D341Med (cell line): ENCODE measurements at places on chromosomes 1 and 21.
A peak's percentile ranks its signal among the peaks of the same experiment; 100 is the strongest.

DNA sequence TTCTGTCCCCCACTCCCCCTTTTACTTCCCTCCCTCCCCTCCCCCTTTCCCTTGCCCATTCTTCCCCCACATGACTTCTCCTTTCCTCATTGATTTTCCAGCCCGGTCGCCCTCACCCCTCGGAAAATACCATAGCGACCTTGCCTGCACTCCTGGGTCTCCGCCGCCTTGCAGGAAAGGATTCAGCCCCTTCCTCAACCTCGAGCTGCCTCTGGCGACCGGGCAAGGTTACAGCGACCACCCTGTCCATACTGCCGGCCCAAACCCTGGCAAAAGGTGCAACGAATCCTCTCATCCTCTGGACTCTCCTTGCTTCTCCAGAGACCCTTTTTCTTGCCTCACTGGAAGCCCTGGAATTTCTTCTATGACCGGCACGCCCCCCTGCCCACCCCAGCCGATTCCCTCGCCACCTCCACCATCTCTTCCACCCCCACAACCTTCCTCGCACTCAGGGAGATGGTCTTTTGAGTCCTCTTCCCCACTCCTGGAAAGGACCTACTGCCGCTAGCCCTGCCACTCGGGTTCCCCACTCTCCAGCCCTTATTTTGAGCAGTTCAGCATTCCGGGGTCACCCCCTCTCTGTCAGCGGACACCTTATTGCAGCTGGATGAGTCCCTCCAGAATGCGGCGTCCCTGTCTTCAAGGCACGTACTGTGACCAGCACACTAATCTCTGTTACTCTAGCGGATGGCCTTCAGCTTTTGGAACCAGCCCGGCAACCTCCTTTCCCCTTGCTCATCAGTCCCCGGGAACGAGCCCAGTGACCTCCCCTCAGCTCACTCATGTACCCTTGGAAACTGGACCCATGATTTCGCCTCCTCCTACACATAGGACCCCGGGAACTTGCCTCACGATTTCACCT lies 846 bp downstream of the NSUN4 start:
- no peak for DNase-seq

GRCh38 chr1:207962716-207963426 lies 51.9 kb upstream of the CD34 start:
- DNase-seq = peak; percentile 46

- DNase-seq = no peak
Measured at GRCh38 chr1:188719735-188720134, 1757.9 kb downstream of the BRINP3 start.

DNA sequence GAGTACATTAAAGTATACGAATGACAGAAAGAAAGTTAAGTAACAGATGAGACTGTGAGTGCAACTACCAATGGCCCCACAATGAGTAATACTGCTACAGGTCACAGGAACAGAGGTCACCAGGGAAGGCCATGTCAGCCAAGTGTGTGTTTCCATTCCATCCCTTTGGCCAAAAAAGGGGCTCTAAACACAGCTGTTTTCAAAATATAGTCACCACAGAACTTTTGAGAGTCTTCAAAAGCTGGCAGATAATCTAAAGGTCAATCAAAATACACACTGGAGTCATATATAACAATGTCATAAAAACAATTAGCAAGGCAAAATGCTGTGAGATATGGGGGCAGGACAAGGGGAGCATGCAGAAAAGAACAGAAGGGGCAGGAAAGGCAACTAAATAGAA lies 10.2 kb downstream of the USP24 start:
- no peak for DNase-seq

DNA sequence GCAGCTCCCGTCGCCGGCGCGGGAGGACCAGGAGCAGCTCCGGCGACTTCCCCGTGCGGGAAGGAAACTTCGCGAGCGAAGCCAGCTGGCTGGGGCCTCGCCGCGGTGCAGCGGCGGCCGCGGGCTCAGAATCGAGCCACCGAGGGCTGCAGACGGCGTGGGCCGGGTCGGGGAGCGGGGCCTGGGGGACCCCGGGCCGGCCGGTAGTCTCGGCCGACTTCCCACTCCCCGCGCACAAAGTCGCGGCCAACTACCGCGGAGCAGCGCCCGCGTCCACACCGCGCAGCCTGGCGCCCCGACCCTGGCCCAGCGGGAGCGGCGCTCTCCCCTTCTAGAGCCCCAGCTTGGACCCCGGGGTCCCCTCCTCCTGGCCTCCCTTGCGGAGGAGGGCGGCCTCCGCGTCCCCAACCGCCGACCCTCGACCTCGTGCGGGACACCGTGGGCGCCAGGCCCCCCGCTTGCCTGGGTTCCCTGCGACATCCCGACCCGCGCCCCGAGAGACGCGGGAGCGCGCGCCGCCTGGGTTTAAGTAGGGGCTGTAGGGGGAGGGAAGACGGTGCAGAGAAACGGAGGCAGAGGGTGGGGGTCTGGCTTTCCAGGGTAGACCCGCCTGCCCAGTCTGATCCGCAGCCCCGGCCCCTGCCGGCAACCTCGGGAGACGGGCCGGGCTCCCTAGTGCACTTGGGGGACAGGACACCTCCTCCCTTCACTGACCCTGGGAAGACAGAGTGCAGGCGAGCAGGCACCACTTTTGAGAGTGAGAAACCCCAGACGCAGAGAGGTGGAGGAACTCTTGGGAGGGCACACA lies 4.7 kb downstream of the PRDM16 start:
- no peak for DNase-seq

GRCh38 chr1:112849425-112850033 lies 106.5 kb downstream of the SLC16A1 start:
- peak; percentile 87 for DNase-seq

GRCh38 chr21:43812139-43812821 lies 22.9 kb downstream of the RRP1 start:
- no peak for DNase-seq

GRCh38 chr1:217661407-217661806 lies 30.3 kb downstream of the SPATA17 start:
- DNase-seq = no peak

DNA sequence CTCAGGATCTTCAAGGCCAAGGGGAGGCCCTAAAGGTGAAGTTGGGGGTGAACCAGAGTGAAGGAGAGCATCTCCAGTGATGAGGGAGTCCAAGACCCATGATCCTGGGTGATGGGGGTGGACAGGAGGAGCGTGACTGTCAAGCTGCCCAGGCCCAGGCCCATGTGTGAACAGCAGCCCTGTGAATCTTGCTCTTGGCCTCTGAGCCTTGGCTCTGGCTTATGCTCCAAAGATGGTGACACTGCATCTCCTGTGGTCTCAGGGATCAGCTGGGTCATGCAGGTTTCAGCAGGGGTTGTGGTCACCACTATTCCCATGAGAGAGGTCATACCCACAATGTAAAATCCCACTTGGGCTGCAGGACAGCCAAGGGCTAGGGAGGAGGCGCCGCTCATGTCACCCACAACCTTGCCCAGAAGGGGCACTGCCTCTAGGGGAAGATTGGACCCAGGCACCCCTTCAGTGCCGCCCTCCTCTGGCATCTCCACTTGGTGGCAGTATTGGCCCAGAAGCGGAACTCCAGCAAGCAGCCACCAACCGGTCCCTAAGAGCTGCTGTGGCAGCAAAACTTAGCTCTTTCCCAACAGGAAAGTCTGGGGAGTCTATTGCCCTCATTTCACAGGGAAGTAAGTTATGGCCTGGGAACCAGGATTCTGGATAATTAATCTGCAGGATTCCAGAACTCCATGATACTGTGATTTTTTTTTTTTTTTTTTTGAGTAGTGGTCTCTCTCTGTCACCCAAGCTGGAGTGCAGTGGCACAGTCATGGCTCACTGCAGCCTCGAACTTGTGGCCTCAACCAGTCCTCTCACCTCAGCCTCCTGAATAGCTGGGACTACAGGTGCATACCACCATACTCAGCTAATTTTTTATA lies 7.5 kb upstream of the WNT3A start:
- peak; percentile 88 for DNase-seq

DNA sequence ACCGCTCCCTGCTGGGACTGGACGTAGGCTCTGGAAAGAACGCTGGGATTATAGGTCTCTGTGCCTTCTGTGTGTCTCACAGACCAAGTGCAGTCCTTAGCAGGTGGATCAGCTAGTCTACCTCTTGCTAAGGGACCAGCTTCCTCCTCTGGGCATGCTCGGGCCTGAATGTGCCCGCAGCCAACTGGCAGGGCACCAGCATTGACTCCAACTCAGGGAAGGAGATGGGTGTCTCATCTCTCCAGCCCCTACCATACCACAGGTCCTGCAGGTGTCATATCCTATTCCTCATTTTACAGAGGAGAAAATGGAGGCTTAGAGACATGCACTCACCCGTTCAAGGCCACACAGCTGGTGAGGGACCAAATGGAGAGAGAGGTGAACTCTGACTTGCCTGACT lies 340.2 kb downstream of the PTPRU start:
- DNase-seq = no peak

DNA sequence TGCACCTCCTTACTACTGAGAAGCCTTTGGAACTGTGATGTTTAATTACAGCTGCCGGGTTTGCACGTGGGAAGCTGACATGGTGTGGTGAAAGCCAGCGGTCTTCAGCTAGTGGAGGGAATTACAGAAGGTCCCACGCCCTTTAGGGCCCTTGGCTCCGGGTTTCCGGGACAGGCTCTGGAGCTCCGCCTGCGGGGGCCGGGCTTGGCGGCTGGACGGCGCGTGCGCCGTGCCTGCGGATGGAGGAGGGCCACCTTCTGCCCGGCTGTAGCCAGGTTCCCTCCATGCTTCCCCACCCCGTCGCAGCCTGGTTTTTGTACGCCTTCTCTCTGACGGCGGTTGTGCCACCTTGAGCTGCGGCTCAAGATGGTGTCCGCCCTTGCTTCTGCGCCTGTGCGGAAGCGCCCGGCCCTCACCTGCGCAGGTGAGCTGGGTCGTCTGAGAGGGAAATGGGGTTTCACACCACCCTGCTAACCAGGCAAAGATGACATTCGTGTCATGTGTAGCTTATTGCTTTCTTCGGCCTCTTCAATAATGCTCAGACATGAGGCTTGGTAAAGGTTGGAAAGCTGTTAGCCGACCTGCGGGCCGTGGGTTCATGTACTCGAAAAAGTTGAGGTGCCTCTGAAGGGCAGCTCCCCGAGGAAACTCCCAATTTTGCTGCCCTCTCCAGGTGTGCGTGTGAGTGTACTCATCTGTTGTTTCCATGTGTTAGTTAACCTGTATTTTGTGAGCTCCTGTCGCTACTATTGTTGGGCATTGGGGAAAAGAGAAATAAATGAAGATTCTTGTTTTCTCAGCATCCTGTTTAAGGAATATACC lies 36.6 kb upstream of the OPRD1 start:
- peak; percentile 21 for DNase-seq

DNA sequence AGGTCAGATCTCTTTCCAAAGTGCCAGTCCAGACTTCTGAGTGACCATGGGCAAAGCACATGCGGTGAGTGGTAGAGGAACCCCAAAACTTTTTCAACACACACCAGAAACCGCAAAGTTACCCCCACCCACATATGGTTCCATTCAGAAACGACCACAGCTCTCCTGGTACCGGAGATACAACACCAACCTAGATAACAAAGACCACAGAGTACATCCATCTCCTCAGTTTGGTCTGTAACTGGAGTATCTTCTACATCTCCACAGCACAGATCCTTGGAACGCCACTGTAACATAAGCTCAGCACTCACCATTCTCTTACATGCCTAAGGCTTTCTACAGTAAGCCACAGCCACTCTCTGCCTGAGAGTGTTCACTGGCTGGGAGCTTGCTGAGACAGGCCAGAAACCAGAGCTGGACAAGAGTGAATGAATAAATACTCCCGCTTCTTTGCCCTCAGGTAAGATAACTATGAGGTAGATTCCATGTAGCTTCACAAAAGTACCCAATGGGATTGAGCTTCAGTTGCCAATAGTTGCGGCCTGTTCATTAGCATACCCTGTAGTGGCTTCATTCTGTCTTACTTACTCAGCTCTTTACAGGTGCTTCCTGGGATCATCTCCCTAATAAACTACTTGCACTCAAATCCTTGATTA lies 81.8 kb downstream of the SMYD3 start:
- no peak for DNase-seq

DNA sequence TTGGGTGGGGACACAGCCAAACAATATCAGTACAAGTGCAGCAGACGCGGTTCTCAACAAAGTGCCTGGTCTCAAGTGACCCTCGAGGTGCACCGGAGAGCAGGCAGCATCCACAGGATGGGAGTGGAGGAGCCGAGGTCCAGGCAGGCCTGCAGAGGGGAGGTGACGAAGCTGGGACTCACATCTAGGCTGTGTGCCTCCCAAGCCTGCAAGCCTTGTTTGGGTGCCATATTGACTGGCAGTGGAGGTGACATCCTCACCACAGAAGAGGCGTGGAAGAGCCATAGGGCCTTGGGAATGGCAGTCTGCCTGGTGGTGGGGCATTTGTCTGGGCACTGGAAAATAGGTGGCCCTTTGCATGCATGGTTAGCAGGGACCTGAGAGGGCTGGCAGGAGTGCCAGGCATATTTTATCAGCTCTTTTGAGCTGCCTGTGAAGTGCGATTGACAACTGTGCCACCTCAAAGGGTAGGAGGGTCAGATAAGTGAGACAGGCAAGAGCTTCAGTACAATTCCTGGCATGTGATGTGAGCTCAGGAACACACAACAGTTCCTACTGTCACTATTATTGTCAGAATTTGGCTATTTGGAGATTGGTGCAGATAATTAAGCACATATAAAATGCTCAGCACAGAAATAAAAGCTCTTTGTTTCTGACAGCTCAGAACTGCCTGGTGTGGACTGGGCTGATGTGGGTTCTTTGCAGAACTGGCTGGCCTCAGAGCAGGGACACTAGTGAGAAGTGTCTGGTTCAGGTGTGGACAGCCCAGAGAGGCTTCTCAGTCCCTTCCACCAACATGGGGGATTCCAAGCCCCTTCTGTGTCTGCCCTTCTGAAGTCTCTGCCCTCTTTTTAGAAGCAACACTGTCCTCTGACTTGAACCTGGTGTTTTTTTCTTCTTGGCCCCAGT lies 347.6 kb upstream of the AJAP1 start:
- no peak for DNase-seq

DNA sequence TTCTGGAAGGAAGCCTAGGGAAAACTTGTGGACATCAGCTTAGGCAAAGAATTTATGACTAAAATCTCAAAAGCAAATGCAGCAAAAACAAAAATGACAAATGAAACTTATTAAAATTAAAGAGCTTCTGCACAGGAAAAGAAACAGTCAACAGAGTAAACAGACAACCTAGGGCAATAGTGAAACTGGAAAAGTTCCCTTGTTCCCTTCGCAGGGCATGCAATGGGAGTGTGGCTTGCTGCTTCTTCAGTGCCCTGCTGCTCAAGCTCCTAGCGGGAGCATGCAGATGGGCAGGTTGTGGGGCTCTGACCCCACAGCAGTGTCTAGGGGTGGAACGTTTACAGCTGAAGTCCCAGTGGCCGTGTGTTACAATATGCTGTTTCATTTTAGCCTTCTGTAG lies 1797.4 kb downstream of the NCAM2 start:
- DNase-seq = no peak

DNA sequence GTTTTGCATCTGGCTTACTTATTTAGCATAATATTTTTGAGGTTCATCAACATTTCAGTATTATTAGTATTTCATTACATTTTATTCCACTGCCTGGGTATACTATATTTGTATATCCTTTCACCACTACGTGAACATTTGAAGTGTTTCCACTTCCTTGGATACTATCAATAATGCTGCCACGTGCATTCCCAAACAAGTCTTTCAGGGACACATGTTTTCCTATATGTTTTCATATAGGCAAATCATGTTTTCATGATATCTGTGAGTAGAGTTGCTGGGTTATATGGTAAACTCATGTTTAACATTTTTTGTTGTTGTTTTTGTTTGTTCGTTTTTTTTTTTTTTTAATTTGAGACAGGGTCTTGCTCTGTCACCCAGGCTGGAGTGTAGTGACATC lies 380.1 kb downstream of the OMA1 start:
- DNase-seq = no peak
